Stimulated activated CD8-positive, alpha-beta memory T cell treated with anti-CD3 and anti-CD28 coated beads, Interleukin-4, amount 100 ng/mL, for 1 hour (primary cell): ENCODE measurements at places on chromosomes 2 and 18.

DNA sequence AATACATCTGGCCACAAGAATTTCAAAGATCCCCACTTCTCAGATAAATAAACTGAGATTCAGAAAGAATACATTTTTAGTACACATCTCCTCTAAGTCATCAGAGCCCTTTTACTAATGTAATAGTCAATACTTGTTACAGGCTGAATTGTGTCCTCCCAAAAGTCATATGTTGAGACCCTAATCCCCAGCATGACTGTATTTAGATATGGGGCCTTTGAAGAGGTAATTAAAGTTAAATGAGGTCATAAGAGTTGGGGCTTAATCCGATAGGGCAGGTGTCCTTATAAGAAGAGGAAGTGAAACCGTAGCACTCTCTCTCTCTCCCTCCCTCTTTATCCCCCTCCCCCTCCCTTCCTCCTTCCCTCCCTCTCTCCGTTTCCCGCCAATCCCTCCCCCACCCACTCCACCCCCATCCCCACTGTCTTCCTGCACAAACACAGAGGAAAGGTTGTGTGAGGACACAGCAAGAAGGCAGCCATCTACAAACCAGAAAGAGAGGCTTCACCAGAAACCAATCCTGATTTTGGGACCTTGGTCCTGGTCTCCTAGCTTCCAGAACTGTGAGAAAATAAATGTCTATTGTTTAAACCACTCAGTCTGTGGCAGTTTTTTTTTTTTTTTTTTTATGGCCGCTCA, 66.6 kb upstream of the ZNF397 start:
- DNase-seq = no peak

DNA sequence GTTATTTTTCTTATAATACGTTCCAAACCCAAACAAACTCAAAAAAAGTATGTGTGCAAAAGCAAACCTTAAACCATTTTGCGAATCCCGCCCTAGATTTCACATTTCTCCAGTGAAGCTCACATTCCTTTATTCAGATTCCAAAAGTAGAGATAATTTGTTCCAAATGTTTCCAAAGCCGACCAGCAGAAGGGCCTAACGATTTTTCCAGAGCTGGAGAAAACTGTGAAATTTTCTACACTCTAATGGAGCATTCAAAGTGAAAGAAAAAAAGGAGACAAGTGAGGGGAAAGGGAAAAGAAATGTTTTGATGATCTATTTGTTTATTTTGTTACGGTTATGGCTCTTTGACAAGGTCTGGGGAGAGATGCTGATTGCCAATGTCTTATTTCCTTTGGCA, 286.5 kb upstream of the SLC14A2 start:
- DNase-seq = no peak

GRCh38 chr2:241603686-241604085, 33.3 kb downstream of the THAP4 start:
- DNase-seq = no peak

- DNase-seq = no peak
Measured at GRCh38 chr2:85758361-85759256, 4.8 kb downstream of the ATOH8 start.

DNA sequence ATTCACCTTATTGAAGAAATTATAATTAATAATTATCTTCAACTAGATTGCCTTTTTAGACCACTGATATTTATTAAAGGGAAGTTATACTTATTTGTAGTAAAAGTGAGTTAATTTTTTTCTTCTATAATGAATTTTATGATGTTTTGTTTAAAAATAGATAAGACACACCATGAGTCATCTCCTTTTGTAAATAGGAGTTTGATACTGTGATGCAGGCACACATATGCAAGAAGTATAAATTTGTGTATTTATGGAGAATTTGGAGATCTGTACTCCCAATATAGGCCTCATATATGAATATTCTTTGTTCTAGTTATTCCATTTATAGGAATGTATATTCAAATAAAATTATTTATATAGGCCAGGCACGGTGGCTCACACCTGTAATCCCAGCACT, 703.5 kb upstream of the CHAC2 start:
- DNase-seq = no peak

DNA sequence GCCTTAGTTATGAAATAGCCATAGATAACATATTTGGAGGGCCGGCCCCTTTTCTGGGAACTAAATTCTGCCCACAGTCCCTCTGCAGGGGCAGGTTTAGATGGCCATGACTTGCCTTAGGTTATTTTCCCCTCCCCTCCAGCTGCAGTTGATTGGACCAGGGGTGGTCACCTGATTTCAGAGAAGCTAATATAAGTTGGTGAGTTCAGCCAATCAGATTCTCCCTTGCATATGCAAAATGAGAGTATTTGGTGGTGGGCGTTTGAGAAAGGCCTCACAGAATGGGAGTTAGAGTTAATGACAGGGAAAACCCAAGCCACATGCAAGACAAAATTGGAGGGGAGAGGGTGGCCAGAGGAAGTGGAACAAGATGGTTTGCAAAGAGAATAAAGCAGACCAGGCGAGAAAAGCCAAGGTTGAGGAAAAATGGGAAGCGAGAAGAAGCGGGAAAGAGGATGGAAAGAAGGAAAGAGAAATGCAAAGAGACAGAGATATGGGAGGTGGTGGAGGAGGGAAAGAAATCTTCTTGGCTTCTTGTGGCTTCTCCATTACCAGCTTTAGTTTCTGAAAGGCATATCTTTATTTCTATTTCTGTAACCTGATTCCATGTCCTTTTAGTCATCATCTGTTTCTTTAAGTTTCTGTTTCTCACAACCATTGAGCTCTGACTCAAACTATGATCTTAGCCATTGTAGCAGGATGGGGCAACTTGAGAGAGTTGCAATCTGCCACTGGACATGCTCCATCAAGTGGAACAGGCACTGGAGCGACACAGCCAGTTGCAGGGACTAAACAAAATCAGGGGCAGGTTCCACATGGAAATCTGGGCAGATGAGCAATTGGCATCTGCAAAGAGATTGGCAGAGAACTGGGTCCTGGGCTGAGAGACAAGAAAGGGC, 108.1 kb upstream of the SIX3 start:
- no peak for DNase-seq

- DNase-seq = no peak
Measured at GRCh38 chr18:1270081-1270480, 365.4 kb downstream of the ADCYAP1 start.

DNA sequence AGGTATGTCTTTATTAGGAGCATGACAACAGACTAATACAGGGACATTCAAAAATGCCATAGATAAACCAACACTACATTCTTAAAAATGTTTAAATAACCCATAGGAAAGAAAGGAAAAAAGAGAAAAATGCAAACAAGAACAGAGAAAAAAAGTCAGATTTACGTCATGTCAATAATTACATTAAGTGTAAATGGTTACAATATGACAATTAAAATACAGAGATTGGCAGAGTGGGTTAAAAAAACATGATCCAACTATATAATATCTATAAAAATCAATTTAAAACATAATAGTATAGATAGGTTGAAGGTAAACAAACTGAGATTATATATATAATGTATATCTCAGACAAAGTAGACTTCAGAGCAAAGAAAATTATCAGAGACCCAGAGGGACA, 255.8 kb downstream of the ANAPC1 start:
- DNase-seq = no peak

GRCh38 chr2:102753563-102754159, 8.2 kb upstream of the TMEM182 start:
- no peak for DNase-seq

DNA sequence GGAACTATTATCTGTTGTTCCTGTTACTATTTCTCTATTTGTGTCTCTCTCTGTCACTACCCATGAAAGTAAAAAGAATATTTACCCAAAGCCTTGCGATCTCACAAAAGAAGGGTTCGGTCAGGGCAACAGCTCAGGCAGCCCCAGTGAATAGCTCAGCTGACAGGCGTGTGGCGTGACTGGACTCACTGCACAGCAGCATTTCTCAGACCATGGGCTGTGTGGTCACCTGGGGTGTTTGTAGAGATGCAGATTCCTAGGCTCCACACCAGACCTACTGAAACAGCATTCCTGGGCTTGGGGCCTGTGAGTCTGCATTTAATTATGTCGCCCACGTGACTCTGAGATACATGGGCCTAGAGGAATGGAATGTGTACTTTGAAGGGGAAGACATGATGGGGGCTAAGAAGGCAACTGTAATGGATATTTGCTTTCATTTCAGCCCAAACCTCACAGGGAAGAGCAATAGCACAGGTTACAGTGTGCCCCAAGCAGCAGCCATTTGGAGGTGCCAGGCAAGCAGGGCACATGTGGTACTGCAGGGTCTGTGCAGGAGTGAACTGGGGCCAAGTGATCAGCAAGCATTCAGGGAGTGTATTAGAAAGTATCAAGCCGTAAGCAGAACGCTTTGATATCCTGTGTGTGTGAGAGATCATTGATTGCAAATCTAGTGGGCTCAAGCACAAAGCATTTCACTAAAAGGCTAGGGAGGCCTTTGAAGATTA, 90.4 kb upstream of the RBMS1 start:
- no peak for DNase-seq

- no peak for DNase-seq
Measured at GRCh38 chr2:96548558-96549465, 12.3 kb downstream of the ARID5A start.

DNA sequence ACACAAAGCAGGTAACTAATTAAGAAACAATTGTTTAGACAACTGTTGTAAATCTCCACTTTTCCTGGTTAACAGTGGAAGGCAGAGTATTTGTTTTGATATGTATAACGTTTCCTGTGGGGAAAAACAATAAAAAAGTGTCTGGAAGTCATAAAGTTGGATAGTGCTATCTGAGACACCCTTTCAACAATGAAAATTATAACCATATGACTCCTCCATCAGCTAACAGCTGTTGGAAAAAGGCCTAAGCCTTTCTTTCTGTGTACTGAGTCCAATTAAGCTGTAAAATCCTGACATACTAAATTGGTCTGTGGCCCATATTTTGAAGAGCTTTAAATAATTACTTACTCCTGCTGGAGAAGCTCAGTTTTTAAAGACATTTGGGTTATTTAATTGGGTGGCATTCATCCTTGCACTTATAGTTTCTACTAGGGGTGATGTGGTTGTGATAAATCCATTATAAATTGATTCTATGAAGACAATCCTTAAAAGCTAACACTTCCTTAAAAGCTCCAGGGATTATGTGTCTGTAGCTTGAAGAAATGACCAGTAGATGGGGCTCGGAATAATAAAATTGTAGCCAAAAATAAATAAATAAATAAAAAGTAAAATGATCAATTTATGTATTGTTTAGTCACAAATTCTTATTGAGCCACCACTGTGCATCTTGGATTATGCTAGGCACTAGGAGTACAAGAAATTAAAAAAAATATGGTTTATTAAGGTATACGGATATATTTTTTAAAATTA, 698.1 kb upstream of the NXPH2 start:
- no peak for DNase-seq

DNA sequence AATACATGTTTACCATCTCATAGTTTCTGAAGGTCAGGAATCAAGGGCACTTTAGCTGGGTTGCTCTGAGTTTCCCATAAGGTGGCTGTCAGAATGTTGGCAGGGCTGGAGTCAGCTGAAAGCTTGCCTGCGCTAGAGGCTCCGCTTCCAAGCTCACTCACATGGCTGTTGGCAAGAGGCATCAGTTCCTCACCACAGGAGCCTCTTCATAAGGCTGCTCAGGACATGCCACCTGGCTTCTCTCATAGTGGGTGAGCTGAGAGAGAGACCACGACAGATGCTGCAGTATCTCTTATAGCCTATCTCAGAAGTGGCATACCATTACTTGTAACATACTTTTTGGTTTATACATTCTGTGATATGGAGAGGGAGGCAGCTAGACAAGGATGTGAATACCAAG, 7.2 kb downstream of the HADHB start:
- no peak for DNase-seq

GRCh38 chr2:80420530-80421208, 116.1 kb upstream of the LRRTM1 start:
- DNase-seq = no peak

DNA sequence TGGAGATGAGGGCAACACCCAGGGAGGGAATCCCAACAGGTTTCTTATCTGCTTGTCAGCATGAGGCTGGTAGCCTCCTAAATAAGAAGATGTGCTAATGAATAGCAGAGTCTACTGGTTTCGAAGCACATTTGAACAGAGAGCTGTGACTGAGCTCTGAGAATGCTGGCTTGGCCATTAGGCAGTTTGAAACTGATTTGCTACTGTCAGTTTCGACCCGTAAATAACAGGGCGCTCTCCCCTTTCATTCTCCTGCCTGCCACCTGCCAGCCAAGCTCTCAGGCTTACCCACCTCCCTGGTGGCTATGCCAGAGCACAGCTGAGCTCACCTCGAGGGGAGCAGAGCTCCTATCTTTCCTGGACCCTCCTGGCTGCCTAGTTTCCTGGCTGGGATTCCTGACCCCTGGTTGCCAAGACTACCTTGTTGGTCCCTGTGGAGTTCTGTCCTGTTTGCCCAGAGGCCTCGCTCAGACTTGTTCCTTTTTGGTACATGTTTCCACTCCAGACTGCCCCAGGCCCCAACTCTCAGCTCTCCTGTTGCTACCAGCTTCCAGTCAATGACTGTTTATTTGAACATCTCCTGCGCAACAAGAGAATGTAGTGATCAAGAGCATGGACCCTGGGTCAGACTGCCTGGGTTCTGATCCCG, 102.3 kb upstream of the ALPP start:
- DNase-seq = no peak

DNA sequence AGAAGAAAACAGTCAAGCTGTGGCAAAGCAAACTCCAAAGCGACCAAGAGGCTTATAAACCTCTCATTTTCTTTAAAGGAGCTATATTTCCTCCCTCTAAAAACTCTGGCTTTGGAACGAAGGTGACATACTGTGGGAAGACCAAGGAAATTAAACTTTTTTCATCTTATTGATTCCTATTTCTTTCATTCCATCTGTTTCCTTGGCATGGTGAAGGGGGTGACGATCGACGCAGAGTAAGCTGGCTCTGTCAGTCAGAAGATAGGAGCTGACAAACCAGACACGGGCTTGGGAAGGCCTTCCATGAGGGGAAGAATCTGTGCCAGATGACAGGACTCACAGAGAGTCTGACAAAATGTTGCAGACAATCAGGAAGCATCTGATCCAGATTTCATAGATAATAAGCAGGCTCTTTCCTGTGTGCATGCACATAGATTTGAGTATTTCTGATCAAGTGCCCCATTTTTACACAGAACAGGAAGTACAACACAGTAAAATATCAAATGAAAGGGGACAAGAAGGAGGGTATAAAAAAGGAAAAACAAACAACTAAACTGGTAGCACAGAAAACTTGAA, 261.7 kb downstream of the SATB2 start:
- DNase-seq = no peak

GRCh38 chr2:62297624-62298010, 101.7 kb downstream of the B3GNT2 start:
- no peak for DNase-seq

GRCh38 chr18:62716619-62717168, 1.4 kb downstream of the PHLPP1 start:
- DNase-seq = no peak

GRCh38 chr2:15279201-15279876, 281.8 kb downstream of the NBAS start:
- no peak for DNase-seq

DNA sequence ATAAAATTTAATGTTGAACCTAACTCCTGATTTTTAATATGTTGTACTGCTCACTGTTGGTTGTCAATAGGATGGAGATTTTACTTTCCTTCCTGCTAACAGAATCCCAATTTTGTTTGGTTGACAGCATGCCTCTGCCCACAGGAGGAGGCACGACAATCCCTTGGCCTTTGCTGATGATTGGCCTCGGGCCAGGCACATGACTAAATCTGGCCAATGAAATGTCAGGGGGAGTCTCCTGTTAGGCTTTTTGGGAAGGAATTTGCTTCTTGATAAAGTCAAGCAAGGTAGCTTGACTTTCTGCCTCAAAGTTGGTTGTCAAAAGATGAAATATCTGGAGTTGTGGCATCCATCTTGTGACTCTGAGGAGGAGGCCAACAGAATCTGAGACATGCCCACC, 6.8 kb upstream of the TGFA start:
- DNase-seq = no peak
